DMS79 treated with DMSO at 0.1 percent for 48 hours (cell line): ENCODE measurements at places on chromosomes 2 and 18.
A peak's percentile ranks its signal among the peaks of the same experiment; 100 is the strongest.

DNA sequence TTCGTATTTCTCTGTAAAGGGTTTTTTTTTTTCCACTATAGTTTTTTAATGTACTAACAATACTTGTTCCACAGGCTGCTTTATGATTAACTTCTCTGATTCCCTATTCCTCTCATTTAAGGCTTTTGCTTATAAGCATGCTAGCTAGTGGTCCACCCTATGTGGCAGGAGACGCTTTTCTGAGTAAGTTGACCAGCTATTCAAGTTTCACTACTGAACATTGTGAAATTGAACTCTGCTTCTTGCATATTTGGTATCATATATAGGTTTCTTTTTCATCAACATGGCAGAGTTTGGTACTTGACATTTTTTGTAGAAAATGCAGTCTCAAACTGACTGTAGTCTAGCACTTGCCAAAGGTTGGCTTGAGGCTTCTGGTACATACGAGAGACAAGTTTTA lies 74.2 kb downstream of the OTX1 start:
- no peak for DNase-seq

DNA sequence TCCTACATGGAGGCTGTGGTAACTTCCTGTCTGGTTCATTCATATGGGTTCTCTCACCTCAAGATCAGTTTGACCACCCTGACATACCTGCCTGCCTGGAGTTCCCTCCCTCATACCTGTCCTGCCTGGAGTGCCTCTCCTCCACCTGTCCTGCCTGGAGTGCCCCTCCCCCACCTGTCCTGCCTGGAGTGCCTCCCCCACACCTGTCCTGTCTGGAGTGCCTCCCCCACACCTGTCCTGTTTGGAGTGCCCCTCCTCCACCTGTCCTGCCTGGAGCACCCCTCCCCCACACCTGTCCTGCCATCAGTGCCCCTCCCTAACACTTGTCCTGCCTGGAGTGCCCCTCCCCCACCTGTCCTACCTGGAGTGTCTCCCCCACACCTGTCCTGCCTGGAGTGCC lies 461.9 kb downstream of the PTPRM start:
- DNase-seq, result no peak

GRCh38 chr2:36366491-36367120 lies 11.0 kb downstream of the CRIM1 start:
- DNase-seq, result no peak

- no peak for DNase-seq
Measured at GRCh38 chr2:1782514-1782913, 38.2 kb upstream of the PXDN start.

GRCh38 chr18:45854036-45854586 lies 28.6 kb downstream of the SIGLEC15 start:
- DNase-seq, result no peak

GRCh38 chr2:241904791-241905710 lies 35.5 kb downstream of the RTP5 start:
- no peak for DNase-seq

- DNase-seq, result no peak
Measured at GRCh38 chr2:62817995-62818713, 112.6 kb downstream of the EHBP1 start.

DNA sequence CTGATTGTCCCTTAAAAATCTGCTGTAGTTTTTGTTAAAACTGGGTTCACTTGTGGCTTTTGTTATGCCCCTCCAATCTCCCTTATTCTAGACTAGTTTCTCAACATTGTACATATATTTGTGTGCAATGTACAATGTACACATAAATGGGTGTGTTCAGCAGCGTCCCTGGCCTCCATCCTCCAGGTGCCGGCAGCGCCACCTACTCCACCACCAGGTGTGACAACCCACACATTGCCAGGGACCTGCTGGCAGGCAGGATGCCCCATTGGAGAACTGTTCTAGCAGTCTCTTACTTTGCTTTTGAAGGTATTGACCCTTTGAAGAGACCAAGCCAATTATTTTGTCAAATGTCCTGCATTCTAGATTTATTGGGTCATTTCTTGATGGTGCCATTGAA lies 75.4 kb downstream of the SH3RF3 start:
- no peak for DNase-seq

- no peak for DNase-seq
Measured at GRCh38 chr2:127660291-127660578, 14.3 kb downstream of the GPR17 start.

- DNase-seq, result peak; percentile 89
Measured at GRCh38 chr18:47930931-47931717, 665 bp upstream of the SMAD2 start.

DNA sequence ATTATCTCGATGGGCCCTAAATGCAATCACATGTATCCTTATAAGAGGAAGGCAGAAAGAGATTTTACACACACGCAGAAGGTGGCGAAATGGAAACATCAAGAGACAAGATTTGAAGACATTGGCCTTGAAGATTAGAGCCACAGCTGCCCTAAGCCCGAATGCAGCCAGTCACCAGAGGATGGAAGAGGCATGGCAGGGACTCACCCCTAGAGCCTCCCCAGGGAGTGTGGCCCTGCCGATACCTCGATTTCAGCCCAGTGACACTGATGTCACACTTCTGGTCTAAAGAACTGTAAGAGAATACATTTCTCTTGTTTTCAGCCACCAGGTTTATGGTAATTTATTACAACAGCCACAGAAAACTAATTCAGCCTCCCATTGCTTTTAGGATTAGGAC lies 17.4 kb downstream of the TTC39C start:
- DNase-seq, result no peak

DNA sequence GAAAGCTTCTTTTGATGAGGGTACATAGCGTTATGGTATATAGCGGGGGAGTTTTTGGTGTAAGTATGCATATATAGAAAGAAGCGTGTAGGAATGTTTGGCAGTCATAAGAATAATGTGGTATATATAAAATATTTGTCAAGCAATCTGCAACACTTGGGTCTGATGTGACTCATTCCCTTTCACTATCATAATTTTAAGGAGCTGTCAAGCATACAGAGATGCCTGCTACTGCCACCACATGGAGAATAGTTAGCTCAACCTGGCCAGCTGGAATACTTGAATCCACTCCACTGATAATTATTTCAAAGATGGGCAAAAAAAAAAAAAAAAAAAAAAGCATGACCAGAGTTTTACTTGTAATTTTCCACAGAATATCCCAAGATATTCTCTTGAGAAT lies 559.8 kb upstream of the REG3G start:
- DNase-seq, result no peak

GRCh38 chr18:32937066-32937465 lies 164.2 kb upstream of the KLHL14 start:
- no peak for DNase-seq

- DNase-seq, result no peak
Measured at GRCh38 chr2:216431531-216431856, 19.2 kb downstream of the SMARCAL1 start.

- no peak for DNase-seq
Measured at GRCh38 chr2:98295721-98296414, 50.4 kb upstream of the CNGA3 start.

DNA sequence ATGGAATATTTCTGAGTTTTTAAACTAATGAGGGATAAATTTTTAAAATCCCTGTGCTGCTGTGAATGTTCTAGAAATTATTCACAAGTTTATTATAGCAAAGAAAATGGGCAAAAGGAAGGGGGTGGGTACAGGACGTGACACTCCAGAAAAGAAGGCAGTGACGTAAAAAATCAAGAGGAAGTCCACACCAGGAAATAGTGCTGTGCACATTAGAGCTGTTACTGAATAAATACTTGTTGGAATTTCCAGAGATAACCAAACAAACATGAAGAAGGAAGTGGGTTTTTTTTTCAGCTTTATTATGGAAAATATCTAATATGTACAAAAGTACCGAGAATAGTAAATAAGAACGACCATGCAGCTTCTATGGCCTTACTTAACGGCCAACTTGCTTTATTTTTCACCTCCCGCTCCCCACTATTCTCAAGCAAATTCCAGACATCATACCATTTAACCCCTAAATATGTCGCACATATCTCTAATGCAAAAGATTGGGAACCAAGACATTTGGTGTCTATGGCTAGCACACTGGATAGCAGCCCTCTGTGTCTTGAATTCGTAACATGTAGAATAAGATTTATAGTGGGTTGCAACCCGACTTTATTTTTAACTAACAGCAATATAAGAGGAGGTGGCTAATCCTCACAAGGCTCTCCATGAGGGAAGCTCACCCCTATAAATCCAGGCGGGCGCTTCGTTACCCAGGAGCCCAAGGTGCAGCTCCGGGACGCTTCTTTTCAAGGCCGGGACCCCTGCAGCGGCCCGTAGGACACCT lies 580 bp upstream of the NDUFV2 start:
- DNase-seq, result peak; percentile 25

GRCh38 chr18:22307528-22307927 lies 110.2 kb downstream of the CTAGE1 start:
- DNase-seq, result no peak

DNA sequence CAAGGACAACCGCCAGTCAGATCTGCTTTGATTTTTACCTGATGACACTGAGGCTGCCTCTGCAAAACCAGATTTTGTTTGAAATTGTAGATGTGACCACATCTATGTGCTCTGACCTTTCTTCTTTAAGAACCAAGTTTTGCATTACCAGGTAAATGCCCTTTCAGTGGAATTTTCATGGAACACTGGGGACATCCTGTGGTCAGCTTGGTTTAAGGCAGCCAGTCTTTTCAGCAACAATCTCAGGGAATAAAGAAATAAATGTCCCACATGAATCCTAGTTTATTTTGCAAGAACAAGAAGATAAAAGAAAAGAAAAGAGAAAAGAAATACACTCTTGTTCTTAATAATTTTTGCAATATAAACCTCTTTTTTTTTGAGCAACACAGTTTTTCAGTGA lies 90.6 kb downstream of the POU3F3 start:
- DNase-seq, result no peak

- DNase-seq, result no peak
Measured at GRCh38 chr2:8478471-8478793, 203.4 kb upstream of the ID2 start.

DNA sequence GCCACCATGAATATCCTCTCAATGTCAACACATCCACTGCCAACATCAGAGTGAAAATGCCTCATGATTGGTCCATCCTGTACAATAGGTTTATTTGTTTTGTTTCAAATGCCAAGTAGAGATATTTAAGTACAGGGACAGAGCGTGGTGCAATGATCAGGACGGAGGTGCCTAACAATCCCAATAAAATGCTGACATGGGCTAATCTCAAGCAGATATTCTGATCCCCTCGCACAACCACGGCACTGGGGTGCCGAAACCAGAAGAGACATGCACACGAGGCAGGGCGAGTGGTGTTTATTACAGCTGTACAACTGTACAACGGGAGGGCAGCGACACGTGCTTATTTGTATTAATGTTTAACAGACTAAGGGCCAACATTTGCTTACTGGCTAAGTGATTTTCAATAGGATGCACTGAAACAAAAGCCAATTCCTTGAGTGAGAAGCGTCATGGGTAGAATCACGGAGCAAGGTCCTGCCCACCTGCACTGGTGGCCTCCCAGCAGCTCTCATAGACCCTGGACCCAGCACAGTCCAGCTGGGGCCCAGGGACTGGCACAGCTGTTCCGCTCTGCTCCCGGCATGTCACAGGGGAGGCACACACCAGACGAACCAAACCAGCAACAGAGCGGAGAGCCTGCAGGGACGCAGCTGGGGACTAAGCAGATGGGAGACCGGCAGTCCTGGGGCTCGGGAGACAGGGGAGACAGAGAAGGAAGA lies 101.4 kb downstream of the HDAC4 start:
- no peak for DNase-seq

GRCh38 chr18:20971886-20972267 lies 139.7 kb downstream of the ROCK1 start:
- no peak for DNase-seq

GRCh38 chr18:35577045-35577848 lies 4.3 kb upstream of the GALNT1 start:
- DNase-seq, result no peak

DNA sequence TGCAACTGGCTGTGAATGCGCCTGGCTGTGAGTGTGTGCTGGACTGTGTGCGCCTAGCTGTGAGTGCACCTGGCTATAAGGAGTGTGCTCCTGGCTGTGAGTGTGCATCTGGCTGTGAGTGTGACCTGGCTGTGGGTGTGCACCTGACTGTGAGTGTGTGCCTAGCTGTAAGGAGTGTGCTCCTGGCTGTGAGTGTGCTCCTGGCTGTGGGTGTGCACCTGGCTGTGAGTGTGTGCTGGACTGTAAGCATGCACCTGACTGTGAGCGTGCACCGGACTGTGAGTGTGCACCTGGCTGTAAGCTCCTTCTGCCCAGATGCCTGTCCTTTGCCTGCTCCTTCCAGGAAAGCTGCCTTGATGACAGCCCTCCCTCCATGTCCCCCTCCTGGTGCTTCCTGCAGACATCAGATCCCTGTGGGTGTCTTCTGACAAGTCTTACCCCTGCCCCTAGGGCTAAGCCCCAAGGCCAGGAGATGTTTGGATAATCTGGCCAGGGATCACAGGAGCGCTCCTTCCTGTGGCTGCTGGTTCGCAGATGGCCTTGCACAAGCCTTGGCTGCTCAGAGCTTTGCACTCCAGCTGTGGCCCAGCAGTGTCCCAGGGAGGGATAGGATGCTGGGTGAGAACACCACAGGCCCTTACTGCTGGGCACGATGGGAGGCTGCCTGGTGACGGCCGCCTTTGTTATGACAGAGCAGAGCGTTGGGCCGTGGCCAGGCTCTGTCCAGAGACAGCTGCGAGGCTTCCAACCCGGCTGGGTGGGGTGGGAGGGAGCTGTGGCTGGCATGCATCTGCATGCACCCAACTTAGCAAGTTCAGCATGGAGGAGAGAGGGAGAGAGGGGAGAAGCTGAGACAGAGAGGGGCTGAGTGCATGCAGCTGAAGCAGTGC lies 89.9 kb downstream of the GLI2 start:
- DNase-seq, result peak; percentile 41

GRCh38 chr2:198213253-198213652 lies 408.9 kb downstream of the PLCL1 start:
- no peak for DNase-seq

DNA sequence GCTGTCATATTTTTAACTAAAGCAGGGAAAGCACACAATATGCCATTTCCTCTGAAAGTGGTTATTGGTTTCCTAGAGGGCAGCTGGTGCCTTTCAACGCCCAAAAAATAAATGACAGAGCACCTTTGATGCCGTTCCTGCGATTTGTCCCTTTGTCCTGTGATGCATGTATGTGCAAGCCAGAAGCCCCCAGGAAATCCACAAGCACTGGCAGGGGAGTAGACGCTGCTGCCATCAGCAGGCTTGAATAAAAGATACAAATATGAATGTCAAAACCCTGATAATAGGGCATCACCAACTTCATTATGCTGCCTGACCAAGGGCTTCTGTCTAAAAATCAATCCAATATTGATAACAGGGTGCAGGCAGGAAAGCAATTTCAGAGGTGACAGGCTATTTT lies 246.1 kb downstream of the FBXO15 start:
- no peak for DNase-seq

- DNase-seq, result no peak
Measured at GRCh38 chr2:143504397-143504796, 375.2 kb downstream of the ARHGAP15 start.

GRCh38 chr2:129369437-129369836 lies 610.0 kb upstream of the RAB6C start:
- DNase-seq, result no peak
